Activated CD4-positive, alpha-beta T cell treated with anti-CD3 and anti-CD28 coated beads for 36 hours (primary cell): ENCODE measurements at places on chromosomes 12 and 14. TPM values are rescaled to one million over a fixed set of nuclear protein-coding genes. Genes with fewer than 3 reads are reported as not detected.

The MIPOL1 gene
- total RNA-seq, result not detected

The ACACB gene
- 13.3 TPM for total RNA-seq

The SERPINA10 gene
- total RNA-seq, result not detected

DNA sequence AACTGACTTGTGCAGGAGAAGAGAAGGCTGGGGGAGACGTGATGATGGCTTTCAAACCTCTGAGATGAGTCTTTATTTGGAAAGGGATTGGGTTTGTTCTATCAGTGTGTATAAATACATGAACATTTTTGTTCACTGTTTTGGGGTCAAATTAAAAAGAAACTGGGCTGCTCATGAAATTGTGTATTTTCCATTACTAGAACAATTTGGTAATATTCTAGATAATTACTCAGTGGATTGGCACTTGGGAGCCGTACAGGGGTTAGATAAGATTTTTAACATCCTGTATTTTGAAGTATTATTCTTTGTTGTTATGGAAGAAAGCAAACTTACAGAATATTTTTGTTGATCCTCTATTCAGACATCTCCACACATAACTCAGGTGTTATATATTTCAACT, 340.6 kb downstream of the PRKD1 start:
- DNase-seq, result no peak

- no peak for DNase-seq
Observed at GRCh38 chr14:60166142-60166541, 944 bp upstream of the DHRS7 start.

DNA sequence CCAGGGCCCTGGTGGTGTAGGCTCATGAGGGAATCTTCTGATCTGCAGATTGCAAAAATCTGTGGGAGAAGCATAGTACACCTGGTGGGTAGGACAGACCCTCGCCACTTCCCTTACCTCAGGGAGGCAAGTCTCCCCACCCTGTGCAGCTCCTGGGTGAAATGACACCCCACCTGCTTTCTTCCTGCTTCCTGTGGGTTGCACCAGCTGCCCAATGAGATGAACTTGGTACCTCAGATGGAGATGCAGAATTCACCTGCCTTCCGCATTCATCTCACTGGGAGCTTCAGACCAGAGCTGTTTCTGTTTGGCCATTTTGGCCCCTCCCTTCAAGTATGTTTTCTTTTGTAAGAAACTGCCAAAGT, 4.7 kb downstream of the CLEC2D start:
- DNase-seq, result peak; percentile 63

DNA sequence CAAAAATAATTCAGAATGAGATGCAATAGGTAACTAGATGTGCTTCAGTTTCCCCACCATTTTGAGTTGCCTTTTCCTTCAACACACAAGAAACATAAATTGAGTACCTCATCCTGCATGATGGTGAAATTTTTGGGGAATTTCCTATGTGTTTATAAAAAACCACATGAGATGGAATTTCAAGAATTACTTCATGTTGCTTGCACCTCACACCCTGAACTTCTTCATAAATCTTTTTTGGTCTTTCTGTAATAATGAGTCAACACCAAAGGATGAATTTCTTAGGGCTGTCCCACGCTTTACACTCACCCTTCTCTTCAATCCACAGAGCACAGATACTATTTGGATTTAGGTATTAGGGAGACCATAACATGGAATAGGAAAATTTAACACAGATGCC, 22.6 kb upstream of the LUM start:
- DNase-seq, result no peak

GRCh38 chr14:50619569-50620141, 48.5 kb downstream of the SAV1 start:
- no peak for DNase-seq

DNA sequence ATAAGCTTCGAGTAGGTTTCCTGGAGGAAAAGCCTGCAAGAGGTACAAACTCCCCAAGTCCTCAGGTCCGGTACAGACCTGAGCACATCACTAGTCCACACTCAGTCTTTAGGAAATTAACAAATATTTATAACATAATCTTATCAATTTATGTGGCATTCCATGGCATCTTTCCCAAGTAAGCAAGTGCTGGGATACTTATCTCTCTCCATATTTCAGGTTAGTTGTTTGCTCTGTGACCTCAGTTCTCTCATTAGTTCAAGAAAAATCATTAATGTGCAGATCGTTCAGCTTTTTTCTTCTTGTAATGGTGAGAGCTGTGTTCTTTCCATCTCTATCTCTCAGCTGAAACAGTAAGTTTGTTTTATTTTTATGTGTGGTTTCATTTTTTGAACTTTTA, 34.7 kb downstream of the SPATA7 start:
- no peak for DNase-seq

DNA sequence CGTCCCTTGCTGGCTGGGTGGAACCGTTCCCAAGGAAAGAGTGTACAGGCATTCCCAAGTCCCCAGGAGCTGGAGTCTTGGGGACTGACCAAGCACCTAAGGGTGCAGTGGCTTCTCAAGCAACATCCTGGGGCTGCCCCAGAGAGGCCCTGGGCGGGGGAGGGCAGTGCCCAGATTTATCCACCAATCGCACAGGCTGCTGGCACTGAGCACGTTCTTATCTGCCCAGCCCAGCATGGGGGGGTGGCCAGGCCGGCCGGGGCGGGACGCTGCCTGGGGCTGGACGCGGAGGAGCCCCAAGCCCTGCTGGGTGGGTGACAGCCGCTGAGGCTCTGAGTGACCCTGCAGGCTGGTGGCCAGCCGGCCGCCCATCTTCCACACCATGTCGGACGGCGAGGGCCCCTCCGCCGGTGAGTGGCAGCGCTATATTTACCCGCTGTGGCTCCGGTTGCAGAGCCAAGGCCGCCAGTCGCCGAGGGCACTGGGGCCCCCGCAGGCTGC, 53.4 kb downstream of the CYP46A1 start:
- DNase-seq, result no peak

The TMEM63C gene
- total RNA-seq, result 1.1 TPM
